ENCODE measurements at places on chromosomes 4 and X.
A peak's percentile ranks its signal among the peaks of the same experiment; 100 is the strongest.

GRCh38 chr4:158783785-158784184, 15.0 kb downstream of the FNIP2 start:
- DNase-seq: no peak

DNA sequence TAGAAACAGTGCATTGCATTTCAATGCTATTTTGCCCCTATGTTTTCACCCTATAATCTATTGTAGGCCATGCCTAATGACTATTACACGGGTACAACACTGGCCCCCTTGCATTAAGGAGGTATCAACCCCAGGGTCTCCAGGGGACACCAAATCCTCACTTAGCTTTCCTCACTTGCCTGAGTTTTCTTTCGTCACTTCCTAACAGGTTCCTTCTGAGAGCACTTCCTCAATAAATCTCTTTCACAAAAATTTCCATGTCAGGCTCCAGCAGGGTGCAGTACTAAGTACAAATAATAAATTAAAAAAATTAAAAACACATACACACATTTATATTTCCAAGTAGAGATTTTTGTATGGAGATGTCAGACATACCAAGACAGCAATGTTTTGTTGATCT, 165.0 kb downstream of the RBM46 start:
- no peak for DNase-seq

GRCh38 chr4:168511780-168512489, 15.1 kb downstream of the PALLD start:
- no peak for DNase-seq

GRCh38 chr4:169133932-169134331, 123.9 kb upstream of the CBR4 start:
- no peak for DNase-seq

DNA sequence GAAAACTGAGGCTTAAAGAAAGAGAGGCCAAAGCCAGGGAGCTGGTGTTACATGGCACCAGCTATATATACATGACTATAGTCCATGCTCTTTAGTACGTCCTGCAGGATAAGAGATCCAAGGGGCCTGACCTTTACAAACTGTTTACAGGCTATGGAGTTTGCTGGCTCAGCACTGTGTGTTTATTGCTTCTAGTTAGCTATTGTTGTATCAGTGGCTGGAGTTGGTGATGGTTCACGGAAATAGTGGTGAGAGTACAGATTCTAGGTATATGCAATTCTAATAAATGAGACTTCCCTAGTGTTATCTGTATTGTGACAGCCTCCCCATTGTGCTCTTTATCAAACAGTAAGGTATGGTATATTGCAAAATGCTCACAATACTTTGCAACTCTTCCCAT, 46.5 kb downstream of the REPS2 start:
- no peak for DNase-seq

DNA sequence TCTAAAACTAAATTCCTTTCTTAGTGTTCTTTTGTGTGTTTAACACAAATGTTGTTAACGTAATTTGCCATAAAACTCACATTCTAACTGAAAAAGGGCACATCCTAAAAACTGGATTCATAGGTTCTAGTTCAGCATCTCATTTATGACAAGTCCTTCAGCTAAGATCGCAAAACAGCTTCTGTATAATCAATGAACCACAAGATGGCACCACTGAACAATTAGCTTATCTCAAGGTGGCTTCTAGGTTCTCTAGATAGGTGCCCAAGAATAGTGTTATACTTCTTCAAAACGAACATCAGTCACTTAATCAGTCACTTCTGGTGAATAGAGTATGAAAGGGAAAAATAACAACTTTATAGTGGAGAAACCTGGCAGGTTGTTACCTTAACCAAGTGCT, 54.3 kb downstream of the NRK start:
- no peak for DNase-seq

- DNase-seq: no peak
Measured at GRCh38 chr4:185437809-185438208, 12.0 kb upstream of the UFSP2 start.

DNA sequence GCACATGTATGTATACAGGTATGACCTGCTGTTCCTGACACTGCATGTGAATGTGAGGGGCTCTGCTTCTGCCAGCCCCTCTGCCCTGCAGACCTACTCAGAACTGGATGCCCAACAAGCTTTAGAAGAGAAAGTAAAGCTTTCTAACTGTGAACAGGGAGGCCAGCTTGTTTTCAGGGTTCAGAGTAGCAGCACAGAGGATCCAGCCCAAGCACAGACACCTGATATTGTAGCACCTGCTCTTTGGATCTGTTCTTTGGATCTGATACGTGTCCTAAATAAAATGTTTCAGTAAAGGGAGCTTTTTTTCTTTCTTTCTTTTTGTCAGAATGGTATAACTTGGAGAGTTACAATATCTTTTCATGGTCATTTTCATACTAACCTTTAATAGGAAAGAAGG, 19.2 kb downstream of the DCUN1D4 start:
- DNase-seq: no peak

GRCh38 chrX:130086447-130087206, 23.7 kb downstream of the ELF4 start:
- no peak for DNase-seq

DNA sequence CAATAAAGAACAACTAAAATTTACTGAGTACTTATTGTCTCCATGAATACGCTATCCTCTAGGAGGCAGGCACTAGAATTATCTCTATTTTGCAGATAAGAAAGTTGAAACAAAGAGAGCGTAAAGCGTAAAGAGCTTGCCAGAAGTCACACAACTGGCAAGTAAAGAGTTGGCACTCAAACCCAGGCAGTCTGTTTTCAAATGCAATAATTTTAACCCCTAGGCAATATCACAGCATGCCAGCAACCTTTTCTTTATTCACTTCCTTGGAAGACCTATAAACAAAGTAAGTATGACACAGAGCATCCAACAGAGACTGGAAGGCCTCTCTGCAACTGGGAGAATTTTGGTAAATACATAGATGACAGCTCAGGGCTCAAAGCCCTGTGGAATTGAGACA, 23.2 kb upstream of the AMELX start:
- no peak for DNase-seq

GRCh38 chrX:49610718-49611310, 12.0 kb downstream of the GAGE1 start:
- DNase-seq: no peak

- DNase-seq: no peak
Measured at GRCh38 chr4:151198748-151199147, 78.2 kb upstream of the PRSS48 start.

DNA sequence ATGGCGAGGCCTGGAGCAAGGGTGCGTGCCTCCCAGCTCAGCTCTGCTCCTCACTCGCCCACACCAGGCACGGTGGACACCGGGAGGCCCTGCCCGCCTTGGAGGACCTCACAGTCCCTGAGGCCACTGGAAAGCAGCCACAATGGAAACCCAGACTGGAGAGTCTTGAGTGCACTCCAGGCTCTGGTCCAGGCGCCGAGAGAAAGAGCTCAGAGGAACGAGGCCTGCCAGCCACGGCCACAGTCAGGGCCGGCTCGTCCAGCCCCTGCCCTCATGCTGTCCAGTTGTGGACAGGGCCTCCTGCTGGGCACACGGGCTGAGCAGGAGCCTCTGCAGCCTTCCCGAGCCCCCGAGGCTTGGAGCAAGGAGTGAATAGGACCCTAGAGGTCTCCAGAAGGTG, 53.3 kb upstream of the GRPEL1 start:
- no peak for DNase-seq

GRCh38 chrX:31500921-31501320, 429.1 kb upstream of the FTHL17 start:
- DNase-seq: no peak

DNA sequence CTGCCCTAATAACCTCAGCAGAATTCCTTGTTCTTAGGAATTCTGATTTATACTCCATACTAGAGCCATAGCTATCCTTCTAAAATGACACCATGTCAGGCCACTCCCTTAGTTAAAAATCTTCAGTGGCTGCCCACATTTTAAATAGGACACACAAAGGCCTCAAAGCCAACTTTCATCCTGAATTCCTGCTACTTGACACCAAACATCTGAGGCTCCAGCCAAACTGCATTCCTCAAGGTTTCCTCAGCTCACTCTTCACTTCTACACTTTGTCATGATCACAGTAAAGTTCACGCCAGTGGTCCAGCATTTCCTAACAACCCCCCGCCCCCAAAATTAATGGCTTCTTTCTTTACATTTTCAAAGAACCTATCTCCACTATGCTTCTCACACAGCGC, 124.3 kb downstream of the ADGRA3 start:
- no peak for DNase-seq

DNA sequence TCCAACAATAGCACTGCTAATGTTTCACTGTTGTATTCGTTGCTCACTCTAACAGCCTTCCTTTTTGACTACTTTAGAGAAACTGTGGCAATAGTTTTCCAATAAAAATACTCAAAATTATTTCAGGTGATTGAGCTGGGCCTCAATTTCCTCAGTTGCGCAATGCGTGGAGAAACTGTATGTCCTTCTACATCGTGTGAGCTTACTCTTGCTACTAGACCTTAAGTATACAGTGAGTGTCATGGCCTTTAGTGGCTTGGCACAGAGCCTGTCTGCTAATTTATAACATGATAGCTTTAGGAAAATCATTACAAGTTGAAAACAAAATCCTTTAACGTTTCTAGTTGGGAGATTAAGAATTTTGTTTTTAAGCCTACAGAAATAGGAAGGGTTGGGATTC, 114.5 kb downstream of the COL4A6 start:
- DNase-seq: no peak

GRCh38 chr4:99390055-99390454, 37.5 kb upstream of the ADH1C start:
- DNase-seq: no peak

DNA sequence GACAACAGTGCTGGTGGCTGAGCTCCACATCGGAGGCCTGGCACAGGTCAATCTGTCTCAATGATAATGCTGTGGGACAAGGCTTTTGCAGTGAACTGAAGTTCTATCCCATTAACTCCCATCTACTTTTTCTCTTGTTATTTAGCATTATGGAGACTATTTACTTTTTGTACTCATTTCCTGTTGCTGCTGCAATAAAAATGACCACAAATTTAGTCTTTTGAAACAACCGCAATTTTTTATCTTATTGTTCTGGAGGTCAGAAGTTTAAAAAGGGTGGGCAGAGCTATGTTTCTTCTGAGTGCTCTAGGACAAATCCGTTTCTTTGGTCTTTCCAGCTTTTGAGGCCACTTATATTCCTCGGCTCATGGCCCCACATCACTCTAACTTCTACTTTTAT, 111.0 kb upstream of the PITX2 start:
- no peak for DNase-seq

DNA sequence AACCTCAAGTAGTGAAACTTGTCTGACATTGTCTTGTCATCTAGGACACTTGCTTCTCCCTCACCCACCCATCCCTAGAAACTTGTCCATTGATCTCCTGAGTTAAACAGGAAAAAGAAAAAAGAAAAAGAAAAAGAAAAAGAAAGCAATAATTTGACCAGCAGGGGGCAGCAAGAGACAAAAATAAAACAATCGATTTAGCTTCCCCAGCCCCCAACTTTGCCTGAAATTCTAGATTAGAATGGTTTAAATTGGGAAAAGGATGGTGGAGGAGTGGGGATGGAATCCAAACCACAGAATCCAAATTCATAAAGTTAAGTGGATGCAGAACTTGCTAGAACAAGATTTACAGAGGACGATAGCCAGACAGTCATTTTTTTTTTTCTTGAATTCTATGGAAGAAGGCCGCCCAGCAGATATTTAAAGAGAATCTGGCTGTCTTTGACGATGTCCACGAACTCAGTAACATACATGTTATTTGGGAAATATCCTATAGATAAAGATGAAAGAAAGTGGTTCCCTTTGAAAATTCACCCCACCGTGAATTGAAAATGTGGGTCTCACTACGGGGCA, 282.9 kb downstream of the USP46 start:
- peak; percentile 34 for DNase-seq

GRCh38 chr4:82765134-82765533, 33.5 kb downstream of the SCD5 start:
- no peak for DNase-seq

DNA sequence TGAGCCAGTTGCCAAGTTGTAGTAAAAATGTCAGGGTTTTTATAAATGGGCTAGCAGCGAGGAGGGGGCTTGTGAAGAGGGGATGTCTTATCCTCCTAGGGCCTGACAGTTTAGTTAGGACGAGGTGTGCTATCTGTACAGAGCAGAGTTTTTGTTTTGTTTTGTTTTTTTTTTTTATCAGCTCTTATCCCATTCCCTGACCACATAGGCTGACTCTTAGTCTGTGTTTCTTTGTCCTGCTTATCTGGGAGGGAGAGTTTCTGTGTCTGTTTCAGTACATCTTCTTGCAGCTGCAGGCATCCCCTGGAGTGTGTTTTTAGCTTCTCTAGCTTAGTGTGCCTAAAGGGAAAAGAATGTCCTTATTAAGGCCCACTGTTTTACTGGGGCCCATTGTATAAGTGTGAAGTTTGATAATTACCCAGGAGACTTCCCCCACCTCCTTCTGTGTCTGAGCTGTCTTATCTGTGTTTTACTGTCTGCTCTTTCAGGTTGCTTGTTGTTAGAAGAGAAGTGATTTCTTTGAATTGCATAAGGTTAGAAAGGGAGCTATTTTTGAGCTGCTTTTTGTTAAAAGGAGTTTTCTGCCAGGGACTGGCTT, 32.0 kb downstream of the PAGE2 start:
- DNase-seq: peak; percentile 5

DNA sequence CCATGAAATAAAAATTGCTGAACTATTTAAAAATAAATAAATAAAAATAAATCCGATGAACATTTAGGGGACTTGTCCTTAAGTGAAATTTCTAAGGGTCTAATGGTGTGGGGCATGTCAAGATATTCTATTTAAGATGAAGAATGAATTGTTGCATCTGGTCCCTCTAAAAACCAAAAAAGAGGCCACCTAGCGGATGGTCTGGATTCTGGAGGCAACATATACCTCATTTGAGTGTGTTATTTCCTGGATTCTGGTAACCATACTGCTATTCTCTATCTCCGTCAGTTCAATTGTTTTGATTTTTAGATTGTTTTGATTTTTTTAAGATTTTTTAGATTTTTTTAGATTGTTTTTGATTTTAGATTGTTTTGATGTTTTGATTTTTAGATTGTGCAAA, 28.3 kb downstream of the AGTR2 start:
- no peak for DNase-seq

DNA sequence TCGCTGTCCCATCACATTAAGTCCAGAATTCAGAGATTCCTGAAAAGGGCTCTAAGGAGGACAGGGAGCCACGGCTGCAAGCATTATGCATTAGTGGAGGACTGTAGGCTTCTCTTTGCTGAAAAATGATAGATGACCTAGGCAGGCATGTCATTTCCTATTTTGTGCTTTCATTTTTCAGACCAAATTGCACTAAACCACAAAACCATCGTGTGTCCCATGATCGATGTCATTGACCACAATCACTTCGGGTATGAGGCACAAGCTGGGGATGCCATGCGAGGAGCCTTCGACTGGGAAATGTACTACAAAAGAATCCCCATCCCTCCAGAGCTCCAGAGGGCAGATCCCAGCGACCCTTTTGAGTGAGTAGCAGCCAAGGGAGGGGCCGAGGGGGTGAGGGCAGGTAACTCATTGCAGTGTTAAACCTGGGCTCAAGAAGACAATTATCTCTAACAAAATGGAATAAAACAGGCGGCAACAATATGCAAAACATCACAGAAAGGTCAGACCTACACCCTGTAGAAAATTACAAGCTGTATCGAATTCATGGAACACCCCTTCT, 355.2 kb upstream of the GALNT7 start:
- DNase-seq: no peak
